Naive thymus-derived CD4-positive, alpha-beta T cell (primary cell): ENCODE measurements at places on chromosomes 4 and X. TPM values are rescaled to one million over a fixed set of nuclear protein-coding genes. Genes with fewer than 3 reads are reported as not detected.
A peak's percentile ranks its signal among the peaks of the same experiment; 100 is the strongest.

- H3K27ac ChIP-seq: no peak overlapping the region
- H3K27me3 ChIP-seq: no peaks in the 10 kb centered on the region
- peak overlapping the region; percentile 44 for H3K4me3 ChIP-seq
- peaks cover 49% of the 10 kb centered on the region for H3K4me1 ChIP-seq
These were observed 1.8 kb downstream of the ZFYVE28 start for GRCh38 chr4:2416564-2417225.

- DNase-seq: no peak
- H3K27me3 ChIP-seq: no peaks in the 10 kb centered on the region
- H3K4me1 ChIP-seq: peaks cover 9% of the 10 kb centered on the region
- no peaks in the 10 kb centered on the region for H3K36me3 ChIP-seq
These were observed 25.6 kb upstream of the MTM1 start for GRCh38 chrX:150542846-150543229.

- no peak overlapping the region for H3K4me3 ChIP-seq
- no peaks in the 10 kb centered on the region for H3K27me3 ChIP-seq
- DNase-seq: no peak
- H3K36me3 ChIP-seq: no peaks in the 10 kb centered on the region
- no peak overlapping the region for H3K27ac ChIP-seq
These were observed 8.8 kb downstream of the ADRA2C start for GRCh38 chr4:3775005-3775404.

GRCh38 chr4:48193096-48193836 is 59.2 kb upstream of the TXK start:
- H3K4me1 ChIP-seq: no peaks in the 10 kb centered on the region
- no peak overlapping the region for H3K4me3 ChIP-seq
- H3K27ac ChIP-seq: no peak overlapping the region
- no peaks in the 10 kb centered on the region for H3K36me3 ChIP-seq

DNA sequence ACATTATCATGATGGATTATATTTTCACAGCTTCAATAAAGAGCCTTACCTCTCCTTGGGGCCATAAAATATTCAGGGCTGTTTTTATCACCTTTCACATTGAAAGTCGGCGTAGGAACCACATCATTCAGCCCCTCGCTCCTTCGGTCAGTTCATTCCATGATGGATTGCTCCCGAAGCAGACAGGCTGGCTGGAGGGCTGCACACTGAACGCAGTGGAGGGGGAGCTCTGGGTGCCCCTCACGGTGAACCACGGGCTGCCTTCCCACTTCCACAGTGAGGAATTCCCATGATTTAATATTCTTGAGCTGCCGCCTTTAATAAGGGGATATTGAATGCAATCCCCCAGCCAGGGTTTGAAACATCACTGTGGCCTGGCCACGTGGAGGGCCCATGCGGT is 16.0 kb downstream of the PPP2R2C start:
- H3K36me3 ChIP-seq: no peaks in the 10 kb centered on the region
- H3K27me3 ChIP-seq: no peaks in the 10 kb centered on the region
- no peak overlapping the region for H3K4me3 ChIP-seq
- DNase-seq: no peak

DNA sequence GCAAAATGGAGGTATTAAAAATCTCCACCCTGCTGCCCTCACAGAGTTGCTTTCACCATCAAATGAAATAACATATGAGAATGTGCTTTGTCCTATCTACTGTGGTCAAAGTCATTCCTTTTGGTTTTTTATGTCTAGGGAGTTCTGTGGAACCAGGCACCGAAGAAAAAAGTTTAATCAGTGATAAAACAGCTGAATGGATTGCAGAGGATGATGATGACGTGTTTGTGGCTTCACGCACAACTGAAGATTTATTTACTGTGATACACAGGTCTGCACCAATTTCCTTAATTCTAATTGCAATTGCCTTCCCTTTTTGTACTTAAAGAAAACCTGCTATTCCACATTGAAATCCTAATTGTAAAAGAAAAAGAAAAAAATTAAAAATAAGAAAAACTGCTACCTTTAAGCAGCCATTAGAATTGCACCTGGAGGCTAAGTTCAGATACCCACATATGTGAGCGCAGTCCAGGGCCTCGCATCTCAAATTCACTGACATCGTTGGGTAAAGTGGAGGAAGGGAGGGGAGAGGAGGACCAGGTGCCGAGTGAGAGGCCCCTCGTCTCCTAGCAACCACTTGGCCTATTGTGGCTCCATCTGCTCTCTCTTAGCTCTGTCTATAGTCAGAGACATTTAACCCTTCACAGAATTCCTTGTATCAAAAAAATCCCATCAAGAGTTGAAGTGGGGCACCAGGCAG is 10.5 kb upstream of the RTL5 start:
- DNase-seq: no peak
- H3K36me3 ChIP-seq: no peaks in the 10 kb centered on the region
- no peak overlapping the region for H3K27ac ChIP-seq
- no peaks in the 10 kb centered on the region for H3K4me1 ChIP-seq

Gene ALPK1
- total RNA-seq: 19.8 TPM

Gene ANKRD17
- 65.8 and 67.5 TPM in 2 replicates for total RNA-seq

Gene TRPC3
- not detected for total RNA-seq

Gene F8A2
- not detected for total RNA-seq
